ENCODE measurements at places on chromosomes 3 and 15.

- no peak for DNase-seq
Observed at GRCh38 chr3:52461874-52462273, 6.5 kb downstream of the NISCH start.

DNA sequence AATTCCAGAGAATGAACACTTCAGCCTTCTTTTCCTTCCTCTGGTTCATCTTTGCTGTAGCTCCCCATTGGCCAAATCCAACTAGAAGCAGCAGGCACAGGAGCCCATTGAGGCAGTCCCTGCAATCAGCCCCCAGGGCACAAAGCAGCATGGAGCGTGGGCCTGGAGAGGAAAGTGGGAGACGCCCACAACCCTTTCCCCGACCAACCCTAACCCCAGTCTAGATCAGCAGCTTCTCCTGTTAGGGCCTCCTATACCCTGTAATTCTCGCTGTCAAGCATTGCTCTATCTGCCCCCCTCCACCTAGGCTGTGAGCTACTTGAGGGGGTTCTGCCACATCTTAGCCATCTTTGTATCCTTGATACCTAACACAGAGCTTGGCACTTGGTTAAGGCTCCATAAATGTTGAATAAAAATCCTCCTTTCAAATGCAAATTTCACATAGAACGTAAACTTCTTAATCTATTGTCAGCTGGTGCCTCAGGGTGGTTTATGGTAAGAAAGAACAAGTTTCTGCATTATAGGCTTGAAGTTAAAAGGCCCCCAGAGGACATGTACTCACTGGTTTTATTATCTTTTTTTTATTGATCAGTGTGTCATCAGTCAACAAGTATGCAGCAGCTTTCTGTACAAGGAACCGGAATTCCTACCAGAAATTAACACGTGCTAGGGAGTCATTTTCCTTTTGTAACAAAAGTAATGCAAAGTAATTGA, 97.9 kb upstream of the PFN2 start:
- no peak for DNase-seq

- no peak for DNase-seq
Observed at GRCh38 chr3:55002416-55002930, 74.6 kb upstream of the LRTM1 start.

- DNase-seq = no peak
Observed at GRCh38 chr15:63133786-63134185, 12.1 kb downstream of the LACTB start.

DNA sequence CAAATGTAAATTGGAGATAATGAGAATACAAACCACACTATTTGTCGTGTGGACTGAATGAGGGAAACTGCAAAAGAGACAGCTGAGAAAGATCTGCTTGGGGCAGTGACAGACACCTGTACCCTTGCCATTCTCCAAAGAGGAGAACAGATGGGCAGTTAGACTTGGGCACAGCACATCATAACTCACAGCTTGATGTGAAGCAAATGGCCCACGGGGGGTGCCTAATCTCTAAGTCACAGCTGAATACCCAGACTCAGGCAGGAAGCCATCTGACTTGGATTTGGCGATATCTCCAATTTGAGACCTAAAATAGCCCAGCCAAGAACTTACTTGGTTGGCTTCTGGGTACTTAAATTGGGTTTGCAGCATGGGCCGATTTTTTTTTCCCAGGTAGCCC, 10.0 kb upstream of the SLC6A11 start:
- no peak for DNase-seq

GRCh38 chr3:34155666-34156065, 357.2 kb downstream of the PDCD6IP start:
- DNase-seq = no peak

DNA sequence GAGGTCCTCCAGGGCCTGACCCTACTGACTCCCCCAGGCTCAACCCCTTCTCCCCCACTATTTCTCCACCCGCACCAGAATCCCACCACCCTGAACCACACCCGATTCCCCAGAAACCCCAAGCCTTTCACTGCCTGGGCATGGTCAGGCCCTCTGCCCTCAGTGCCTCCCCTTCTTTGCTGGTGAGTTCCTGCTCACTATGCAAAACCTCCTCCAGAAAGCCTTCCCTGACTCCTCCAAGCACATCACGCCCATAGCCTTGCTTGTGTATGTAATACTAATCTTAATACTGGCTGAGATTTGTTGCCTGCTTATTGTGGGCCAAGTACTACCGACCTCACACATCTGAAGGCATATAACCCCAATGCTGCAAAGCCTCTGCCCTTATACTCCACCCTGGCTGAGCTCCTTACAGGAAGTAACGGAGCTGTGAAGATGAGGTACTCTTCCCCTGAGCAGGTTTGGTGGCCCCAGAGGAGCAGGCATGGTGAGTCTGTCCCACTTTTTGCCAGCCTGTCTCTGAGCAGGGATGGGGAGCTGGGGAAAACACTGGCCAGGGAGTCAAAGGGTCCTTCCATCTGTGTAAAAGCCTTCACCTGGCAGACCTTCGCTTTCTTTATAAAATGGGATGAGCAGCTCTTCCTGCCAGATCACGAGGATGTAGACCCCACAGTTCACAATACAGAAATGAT, 9.5 kb downstream of the RAB6B start:
- no peak for DNase-seq

DNA sequence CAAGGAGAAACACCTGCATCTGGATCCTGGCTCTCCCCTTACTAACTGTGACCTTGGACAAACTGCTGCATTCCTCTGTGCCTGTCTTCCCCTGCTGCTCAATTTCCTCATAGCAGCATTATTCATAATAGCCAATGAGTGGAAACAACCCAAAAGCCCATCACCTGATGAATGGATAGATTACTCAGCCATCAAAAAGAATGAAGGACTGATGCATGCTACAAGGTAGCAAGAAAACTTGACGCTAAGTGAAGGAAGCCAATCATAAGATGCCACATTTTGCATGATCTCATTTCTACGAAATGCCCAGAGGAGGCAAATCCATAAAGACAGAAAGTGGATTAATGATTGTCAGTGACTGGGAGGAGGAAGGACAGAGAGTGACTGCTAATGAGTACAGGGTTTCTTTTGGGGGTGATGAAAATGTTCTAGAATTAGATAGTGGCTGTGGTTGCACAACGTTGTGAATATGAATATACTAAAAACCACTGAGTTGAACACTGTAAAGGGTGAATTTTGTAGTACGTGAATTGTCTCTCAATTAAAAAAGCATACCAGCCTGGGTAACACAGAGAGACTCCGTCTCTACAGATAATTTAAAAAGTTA, 11.2 kb downstream of the IGDCC4 start:
- peak; percentile 19 for DNase-seq

DNA sequence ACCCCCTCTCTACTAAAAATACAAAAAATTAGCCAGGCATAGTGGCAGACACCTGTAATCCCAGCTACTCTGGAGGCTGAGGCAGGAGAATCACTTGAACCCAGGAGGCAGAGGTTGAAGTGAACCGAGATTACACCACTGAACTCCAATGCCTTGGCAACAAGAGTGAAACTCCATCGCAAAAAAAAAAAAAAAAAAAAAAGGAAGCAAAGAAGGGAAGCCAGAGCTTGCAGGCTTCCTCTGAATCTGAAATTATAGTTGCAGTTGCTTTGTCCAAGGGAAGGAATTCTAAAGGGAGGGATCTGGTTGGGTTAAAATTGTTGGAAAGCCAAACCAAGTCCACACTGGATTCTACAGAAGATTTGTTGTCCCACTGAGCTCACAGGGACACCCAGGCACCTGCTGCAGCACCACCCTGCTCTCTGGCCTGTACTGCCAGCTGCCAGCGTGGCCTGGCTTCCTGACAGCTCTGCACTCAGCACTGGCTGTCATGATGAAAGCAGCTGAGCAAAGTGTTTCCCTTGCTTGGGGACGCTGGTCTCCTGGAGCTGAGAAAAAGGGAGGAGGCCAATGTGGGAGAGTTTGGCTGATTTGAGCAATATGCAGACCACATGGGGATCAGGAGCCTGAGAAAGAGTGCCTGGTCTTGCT, 88.8 kb upstream of the HES1 start:
- DNase-seq = peak; percentile 90

GRCh38 chr15:33201491-33202231, 7.1 kb upstream of the FMN1 start:
- DNase-seq = peak; percentile 54

GRCh38 chr3:150216866-150217600, 191.1 kb upstream of the TSC22D2 start:
- DNase-seq = no peak

GRCh38 chr15:71997691-71998090, 120.3 kb downstream of the MYO9A start:
- no peak for DNase-seq
